CD8-positive, alpha-beta memory T cell (primary cell): ENCODE measurements at places on chromosomes 13 and 19. TPM values are rescaled to one million over a fixed set of nuclear protein-coding genes. Genes with fewer than 3 reads are reported as not detected.

Gene TJP3
- 1.5 TPM for total RNA-seq

Gene SELENOV
- not detected for total RNA-seq

Gene LSM4
- 373 TPM for total RNA-seq

Gene ALOX5AP
- 19.1 TPM for total RNA-seq

Gene R3HDM4
- total RNA-seq, result 60.7 TPM

Gene ZNF430
- total RNA-seq, result 18.7 TPM

Gene ZNF667
- total RNA-seq, result 0.74 TPM

Gene RYR1
- 3.3 TPM for total RNA-seq

Gene KLK2
- not detected for total RNA-seq

Gene ZNF763
- total RNA-seq, result 2.3 TPM

Gene LGALS4
- 1.8 TPM for total RNA-seq

Gene DMAC2
- total RNA-seq, result 76.2 TPM

Gene CEACAM5
- total RNA-seq, result not detected

Gene C19orf81
- total RNA-seq, result not detected

Gene VSIG10L
- 3.6 TPM for total RNA-seq

Gene LGALS14
- total RNA-seq, result not detected

Gene DNM2
- 154 TPM for total RNA-seq

Gene LILRA1
- total RNA-seq, result not detected

Gene SGCG
- total RNA-seq, result not detected

Gene MAP2K2
- total RNA-seq, result 161 TPM

Gene CYP4F2
- not detected for total RNA-seq

Gene PPM1N
- total RNA-seq, result 3.3 TPM

Gene APC2
- 0.11 TPM for total RNA-seq

Gene SHANK1
- not detected for total RNA-seq

Gene MBD3L2
- total RNA-seq, result not detected

Gene AMH
- total RNA-seq, result 7.4 TPM

Gene GRK1
- total RNA-seq, result not detected

Gene TPGS1
- 18.6 TPM for total RNA-seq

Gene GIPR
- 1.9 TPM for total RNA-seq

Gene SULT2A1
- total RNA-seq, result not detected

Gene CTXN1
- total RNA-seq, result 0.42 TPM

Gene FAM98C
- 25.2 TPM for total RNA-seq

Gene PVR
- 5.3 TPM for total RNA-seq

Gene PDX1
- not detected for total RNA-seq

Gene SUGT1
- 66.7 TPM for total RNA-seq

Gene POSTN
- not detected for total RNA-seq

Gene CACNA1A
- total RNA-seq, result 0.42 TPM

Gene NCR1
- 0.31 TPM for total RNA-seq

Gene ZNF256
- total RNA-seq, result 8.8 TPM

Gene MCEMP1
- total RNA-seq, result not detected

Gene ADPRHL1
- total RNA-seq, result 0.85 TPM

Gene LRRC25
- 0.31 TPM for total RNA-seq

Gene RASAL3
- 120 TPM for total RNA-seq

Gene SIGLEC5
- total RNA-seq, result not detected

Gene DCLK1
- not detected for total RNA-seq

Gene VSTM2B
- not detected for total RNA-seq

Gene ACTMAP
- 10.6 TPM for total RNA-seq

Gene PEG3
- not detected for total RNA-seq
